Thyroid gland (tissue), 4 donors: ENCODE measurements at places on chromosomes 1 and 21. TPM values are rescaled to one million over a fixed set of nuclear protein-coding genes. Genes with fewer than 3 reads are reported as not detected.

- DNase-seq: no peak
- no peaks in the 10 kb centered on the region for H3K36me3 ChIP-seq
- H3K27me3 ChIP-seq: no peaks in the 10 kb centered on the region
- no peak overlapping the region for H3K4me3 ChIP-seq
- H3K27ac ChIP-seq: no peak overlapping the region
- H3K4me1 ChIP-seq: no peaks in the 10 kb centered on the region
Measured at GRCh38 chr1:33097137-33097611, 16.2 kb downstream of the AZIN2 start.

- H3K4me1 ChIP-seq: no peaks in the 10 kb centered on the region
- H3K4me3 ChIP-seq: no peak overlapping the region
- H3K27ac ChIP-seq: no peak overlapping the region
Measured at GRCh38 chr1:157086299-157086698, 13.3 kb downstream of the ETV3L start.

DNA sequence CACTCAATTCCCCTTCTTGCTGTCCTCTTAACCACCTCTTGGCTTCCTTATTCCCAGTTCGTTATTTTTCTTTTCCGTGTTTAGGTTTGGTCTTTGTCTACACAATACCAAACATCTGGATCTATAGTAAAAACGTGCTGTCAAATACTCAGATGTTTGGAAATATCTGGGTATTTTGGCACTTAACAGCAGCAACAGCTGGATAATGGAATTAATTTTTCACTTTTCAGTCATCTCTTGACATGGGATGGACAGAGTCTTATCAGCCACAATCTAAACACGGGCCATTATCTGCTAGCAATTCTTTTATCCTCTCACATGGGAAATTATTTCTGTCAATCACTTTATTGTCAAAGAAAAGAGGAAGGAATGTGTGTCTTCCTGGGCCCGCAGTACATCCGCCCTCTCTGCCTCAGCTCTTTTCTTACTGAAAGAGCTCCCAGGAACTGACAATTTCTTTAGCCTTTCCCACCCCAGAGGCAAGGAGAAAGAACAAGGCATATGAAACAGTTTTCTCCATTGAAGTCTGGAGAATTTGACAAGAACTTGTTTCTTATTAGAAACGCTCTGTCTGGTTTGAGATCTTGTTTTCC, 13.4 kb downstream of the NHLH2 start:
- no peaks in the 10 kb centered on the region for H3K36me3 ChIP-seq
- H3K27ac ChIP-seq: no peak overlapping the region
- no peak for DNase-seq
- no peak overlapping the region for H3K4me3 ChIP-seq
- H3K27me3 ChIP-seq: no peaks in the 10 kb centered on the region

GRCh38 chr1:56223968-56224367, 355.4 kb downstream of the PLPP3 start:
- no peak for DNase-seq
- H3K27me3 ChIP-seq: no peaks in the 10 kb centered on the region
- H3K27ac ChIP-seq: no peak overlapping the region
- H3K4me1 ChIP-seq: no peaks in the 10 kb centered on the region
- H3K36me3 ChIP-seq: no peaks in the 10 kb centered on the region

DNA sequence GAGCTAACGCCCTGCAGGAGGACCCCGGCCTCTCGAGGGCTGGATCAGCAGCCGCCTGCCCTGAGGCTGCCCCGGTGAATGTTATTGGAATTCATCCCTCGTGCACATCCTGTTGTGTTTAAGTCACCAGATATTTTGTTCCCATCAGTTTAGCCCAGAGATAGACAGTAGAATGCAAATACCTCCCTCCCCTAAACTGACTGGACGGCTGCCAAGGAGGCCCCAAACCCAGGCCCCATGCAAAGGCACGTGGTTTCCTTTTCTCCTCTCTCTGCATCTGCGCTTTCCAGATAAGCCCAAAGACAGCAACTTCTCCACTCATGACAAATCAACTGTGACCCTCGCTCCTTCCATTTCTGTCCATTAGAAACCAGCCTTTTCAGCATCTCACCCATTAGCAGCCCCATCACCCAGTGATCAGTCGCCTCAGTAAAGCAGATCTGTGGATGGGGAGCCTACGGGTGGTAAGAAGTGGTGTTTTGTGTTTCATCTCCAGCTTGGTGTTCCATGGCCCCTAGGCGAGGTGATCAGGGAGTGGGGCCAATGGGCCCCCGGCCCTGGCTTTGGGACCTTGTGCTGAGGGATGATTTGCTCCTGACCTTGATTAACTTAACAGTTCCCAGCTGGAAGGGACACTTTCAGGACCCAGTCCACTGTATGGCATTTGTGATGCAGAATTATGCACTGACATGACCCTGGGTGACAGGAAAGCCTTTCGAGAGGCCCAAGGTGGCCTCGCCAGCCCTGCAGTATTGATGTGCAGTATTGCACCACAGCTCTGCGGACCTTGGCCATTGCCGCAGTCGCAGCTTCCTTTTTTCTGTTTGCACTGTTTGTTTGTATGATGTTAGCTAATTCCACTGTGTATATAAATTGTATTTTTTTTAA, 5.2 kb downstream of the NPPA start:
- H3K4me1 ChIP-seq: no peaks in the 10 kb centered on the region
- DNase-seq: peak; percentile 23
- H3K36me3 ChIP-seq: peaks cover 56% of the 10 kb centered on the region

DNA sequence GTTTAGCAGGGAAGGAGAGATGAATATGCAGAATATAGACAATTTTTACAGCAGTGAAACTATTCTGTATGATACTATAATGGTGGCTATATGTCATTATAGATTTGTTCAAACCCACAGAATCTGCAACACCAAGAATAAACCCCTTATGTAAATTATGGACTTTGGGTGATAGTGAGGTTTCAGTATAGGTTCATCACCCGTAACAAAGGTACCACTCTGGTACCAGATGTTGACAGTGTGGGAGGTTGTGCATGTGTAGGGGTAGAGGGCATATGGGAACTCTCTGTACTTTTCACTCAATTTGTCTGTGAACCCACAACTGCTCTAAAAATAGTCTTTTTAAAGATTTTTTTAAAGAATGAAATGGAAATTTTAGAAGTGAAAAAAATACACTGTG, 29.9 kb upstream of the PRDX6 start:
- H3K4me3 ChIP-seq: no peak overlapping the region
- no peaks in the 10 kb centered on the region for H3K27me3 ChIP-seq
- no peaks in the 10 kb centered on the region for H3K36me3 ChIP-seq
- no peak overlapping the region for H3K27ac ChIP-seq

- no peaks in the 10 kb centered on the region for H3K27me3 ChIP-seq
- no peaks in the 10 kb centered on the region for H3K36me3 ChIP-seq
- no peak for DNase-seq
Measured at GRCh38 chr21:15935530-15935929, 205.7 kb downstream of the USP25 start.

DNA sequence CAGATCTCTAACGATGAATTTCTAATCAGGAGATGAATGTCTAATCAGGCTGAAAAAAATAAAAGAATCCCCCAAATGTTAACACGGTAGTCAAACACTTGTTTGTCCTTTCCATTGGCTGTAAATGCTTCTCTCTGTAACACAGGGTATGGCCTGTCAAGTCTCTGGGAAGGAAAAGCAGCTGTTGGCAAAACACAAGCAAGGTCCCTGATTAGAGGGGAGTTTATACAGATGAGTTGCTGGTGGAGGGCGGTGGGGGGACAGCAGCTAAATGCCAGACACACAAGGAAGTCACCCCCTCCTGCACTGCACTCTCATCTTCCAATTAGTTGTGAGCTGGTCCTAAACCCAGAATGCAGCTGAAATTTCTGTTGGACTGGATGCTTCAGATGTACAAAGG, 51.0 kb downstream of the PGBD5 start:
- H3K4me1 ChIP-seq: peaks cover 23% of the 10 kb centered on the region
- DNase-seq: no peak
- H3K27ac ChIP-seq: no peak overlapping the region
- no peaks in the 10 kb centered on the region for H3K36me3 ChIP-seq
- H3K4me3 ChIP-seq: no peak overlapping the region
- H3K27me3 ChIP-seq: no peaks in the 10 kb centered on the region

DNA sequence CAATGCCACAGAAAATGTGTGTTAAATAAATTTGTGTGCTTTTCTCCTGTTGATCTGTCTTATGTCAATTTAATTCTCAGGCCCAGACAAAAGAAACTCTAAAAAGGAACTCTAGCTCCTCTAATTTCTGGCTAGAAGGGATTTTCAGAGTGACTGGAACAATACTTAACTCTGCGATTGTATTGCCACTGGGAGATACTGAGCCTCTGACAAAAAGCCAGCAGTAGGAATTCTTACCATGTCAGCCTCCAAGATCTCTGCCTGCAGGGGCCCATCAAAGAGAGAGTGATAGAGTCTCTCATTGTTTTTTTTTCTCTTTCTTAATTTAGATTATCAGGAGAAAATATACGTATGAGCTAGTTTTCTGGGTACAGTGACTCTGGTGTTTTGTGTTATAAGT, 1165.7 kb downstream of the BRINP3 start:
- DNase-seq: no peak
- H3K4me1 ChIP-seq: no peaks in the 10 kb centered on the region
- H3K27ac ChIP-seq: no peak overlapping the region
- no peaks in the 10 kb centered on the region for H3K36me3 ChIP-seq
- H3K27me3 ChIP-seq: no peaks in the 10 kb centered on the region

Gene SRSF11
- 139 TPM for total RNA-seq

Gene C21orf91
- 8.6 TPM for total RNA-seq

Gene TLR5
- 3.3 TPM for total RNA-seq

Gene GBP7
- not detected for total RNA-seq
